ENCODE measurements at places on chromosomes 1 and 21. TPM values are rescaled to one million over a fixed set of nuclear protein-coding genes. Genes with fewer than 3 reads are reported as not detected.

GRCh38 chr1:145690587-145691558 is 16.3 kb downstream of the PDZK1 start:
- no peak for DNase-seq

KCNH1 gene
- total RNA-seq = 0.27 TPM

DNA sequence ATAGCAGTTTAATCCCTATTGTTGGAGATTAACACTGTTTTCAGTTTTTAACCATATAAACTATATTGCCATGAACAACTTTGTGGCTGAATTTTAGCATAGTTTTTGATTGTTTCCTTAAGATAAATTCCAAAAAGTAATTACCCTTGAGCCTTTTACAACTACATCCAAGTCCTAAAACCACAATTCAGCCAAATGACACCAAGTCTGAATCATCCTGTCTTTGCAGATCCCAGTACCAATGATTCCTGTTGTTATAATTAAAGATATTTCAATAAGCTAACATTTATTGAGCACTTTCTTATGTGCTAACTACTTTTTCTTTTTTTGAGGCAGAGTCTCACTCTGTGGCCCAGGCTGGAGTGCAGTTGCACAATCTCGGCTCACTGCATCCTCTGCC is 35.6 kb downstream of the IL23R start:
- no peak for DNase-seq

OLIG2 gene
- not detected for total RNA-seq

Measured in left colon (tissue), 2 donors.